ENCODE measurements at places on chromosomes 2 and 18.

DNA sequence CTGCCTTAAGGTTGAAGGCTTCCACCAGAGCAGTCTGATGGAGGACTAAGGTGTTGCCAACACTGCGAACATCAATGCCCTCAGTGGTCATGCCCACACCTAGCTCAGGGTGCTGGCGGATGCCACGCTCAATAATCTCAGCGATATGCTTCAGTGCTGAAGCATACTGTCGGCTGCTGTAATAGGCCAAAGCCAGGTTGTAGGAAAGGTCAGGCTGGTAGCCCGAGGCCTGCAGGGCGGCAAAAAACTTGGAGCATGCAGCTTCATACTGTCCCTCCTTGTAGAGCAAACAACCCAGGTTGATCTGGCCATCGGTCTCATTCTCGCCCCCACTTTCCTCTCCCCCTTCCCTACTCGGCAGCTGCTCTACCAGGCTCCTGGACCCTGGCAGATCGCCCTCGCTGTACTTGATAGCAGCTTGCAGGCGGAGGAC, 159.4 kb downstream of the AGPS start:
- no peak for DNase-seq

GRCh38 chr2:26587994-26588393, 53.2 kb downstream of the CIB4 start:
- no peak for DNase-seq

DNA sequence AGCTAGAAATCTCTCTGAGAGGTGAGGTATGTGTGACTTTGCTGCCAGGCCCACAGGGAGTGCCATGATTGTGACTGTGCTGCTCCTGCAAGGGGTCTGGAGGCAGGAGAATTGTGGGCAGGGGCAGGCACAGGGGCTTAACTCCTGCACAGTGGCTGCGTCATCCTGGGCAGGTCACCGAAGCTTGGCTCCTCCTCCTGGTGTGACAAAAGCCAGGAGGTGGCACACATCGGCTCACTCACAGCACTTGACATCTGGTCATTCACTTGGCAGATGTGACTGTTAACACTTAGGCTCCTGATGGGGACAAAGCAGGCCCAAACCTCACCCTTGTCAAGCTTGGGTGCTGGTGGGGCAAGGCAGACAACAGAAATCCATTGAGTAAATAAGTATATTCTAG, 36.4 kb upstream of the GLI2 start:
- DNase-seq = no peak

DNA sequence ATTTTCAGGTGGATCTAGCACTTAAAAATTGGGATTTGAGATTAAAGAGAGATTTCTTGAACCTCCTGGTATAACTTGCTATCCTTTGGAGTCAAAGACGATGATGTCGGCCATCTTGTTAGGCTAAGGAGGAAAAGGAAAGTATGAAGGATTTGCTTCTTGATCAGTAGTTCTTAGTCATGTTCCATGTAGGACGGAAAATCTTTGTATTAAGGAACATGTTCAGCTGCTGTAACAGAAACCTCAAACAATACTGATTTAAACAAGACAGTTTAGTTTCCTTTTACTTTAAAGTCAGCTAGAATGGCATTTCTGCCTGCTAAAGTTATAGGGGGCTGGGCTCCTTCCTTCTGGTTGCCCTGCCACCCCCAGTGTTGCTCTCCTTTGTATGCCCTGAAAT, 56.4 kb upstream of the MGAT5 start:
- DNase-seq = no peak

DNA sequence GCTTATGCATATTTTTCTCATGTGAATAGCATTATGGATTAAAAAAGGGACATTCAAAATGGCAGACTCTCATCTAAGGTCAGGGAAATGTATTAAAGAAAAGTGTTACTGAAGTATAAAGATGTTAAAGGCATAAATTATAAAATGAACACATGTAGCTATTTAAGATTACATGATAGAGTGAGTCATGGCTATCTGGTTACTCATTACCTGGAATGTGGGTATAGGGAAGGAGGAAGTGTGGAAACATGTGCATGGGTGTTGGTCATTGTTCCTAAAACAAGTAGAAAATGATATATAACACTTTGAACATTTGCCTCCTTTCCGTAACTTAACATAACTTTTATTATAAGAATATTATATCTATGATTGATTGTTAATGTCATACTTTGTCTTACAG, 66.4 kb downstream of the MYO1B start:
- DNase-seq = no peak

DNA sequence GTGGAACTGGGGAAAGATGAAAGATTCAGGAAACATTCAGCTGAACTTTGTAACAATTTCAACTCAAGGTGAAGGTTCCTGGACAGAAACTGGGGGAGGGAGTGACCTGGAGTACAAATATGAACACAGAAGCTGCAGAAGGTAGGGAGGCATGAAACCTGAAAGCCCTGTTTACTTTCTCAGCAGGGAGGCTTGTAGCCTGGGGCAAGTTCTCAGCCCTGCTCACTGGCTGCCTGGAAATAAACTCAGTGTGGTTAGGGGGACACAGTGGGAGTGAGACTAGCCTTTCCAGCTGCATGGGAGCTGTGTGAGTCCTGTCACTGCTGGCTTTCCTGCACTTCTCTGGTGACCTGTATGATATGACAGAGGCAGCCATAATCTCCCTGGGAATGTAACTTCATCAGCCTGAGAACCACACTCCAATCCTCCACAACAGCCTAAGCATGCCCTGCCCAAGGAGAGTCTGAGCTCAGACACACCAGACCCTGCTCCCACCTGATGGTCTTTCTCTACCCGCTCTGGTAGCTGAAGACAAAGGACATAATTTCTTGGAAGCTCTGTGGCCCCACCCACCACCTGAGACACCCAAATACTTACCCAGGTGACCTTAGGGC, 77.0 kb downstream of the ZSWIM2 start:
- no peak for DNase-seq

- no peak for DNase-seq
Measured at GRCh38 chr2:233217892-233218377, 33.5 kb upstream of the ATG16L1 start.

GRCh38 chr2:106057206-106057605, 136.9 kb downstream of the UXS1 start:
- peak; percentile 23 for DNase-seq

- no peak for DNase-seq
Measured at GRCh38 chr18:47215554-47216138, 35.8 kb downstream of the SKOR2 start.

DNA sequence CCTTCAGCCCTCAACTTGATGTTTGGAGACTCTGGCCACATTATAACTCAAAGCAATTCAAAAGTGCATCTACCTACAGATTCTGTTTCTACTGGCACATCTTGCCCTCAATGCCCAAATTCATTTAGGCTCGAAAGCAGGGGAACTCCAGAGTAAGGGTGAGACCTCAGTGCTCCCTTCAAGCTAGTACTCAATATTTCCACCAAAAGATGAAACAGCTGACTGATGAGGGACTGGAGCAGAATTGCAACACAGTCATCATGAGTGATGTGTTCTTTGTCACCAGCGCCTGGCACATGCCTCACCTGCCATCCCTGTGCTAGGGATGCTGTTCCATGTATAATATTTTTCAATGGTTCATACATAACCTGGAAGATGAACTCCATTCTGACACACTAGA, 247.3 kb downstream of the DSEL start:
- DNase-seq = no peak
